ENCODE measurements at places on chromosomes 1 and 21. TPM values are rescaled to one million over a fixed set of nuclear protein-coding genes. Genes with fewer than 3 reads are reported as not detected.
A peak's percentile ranks its signal among the peaks of the same experiment; 100 is the strongest.

GRCh38 chr1:21272540-21272939 is 17.7 kb downstream of the ECE1 start:
- no peak for DNase-seq

Gene PTPRC
- 28.7 TPM for total RNA-seq

- no peak for DNase-seq
Measured at GRCh38 chr1:58670181-58670580, 29.7 kb downstream of the MYSM1 start.

GRCh38 chr1:245671349-245671748 is 516.6 kb downstream of the KIF26B start:
- no peak for DNase-seq

GRCh38 chr1:247452447-247453039 is 5.4 kb downstream of the OR2B11 start:
- DNase-seq, result no peak

GRCh38 chr1:116737855-116738321 is 16.3 kb upstream of the CD2 start:
- no peak for DNase-seq

DNA sequence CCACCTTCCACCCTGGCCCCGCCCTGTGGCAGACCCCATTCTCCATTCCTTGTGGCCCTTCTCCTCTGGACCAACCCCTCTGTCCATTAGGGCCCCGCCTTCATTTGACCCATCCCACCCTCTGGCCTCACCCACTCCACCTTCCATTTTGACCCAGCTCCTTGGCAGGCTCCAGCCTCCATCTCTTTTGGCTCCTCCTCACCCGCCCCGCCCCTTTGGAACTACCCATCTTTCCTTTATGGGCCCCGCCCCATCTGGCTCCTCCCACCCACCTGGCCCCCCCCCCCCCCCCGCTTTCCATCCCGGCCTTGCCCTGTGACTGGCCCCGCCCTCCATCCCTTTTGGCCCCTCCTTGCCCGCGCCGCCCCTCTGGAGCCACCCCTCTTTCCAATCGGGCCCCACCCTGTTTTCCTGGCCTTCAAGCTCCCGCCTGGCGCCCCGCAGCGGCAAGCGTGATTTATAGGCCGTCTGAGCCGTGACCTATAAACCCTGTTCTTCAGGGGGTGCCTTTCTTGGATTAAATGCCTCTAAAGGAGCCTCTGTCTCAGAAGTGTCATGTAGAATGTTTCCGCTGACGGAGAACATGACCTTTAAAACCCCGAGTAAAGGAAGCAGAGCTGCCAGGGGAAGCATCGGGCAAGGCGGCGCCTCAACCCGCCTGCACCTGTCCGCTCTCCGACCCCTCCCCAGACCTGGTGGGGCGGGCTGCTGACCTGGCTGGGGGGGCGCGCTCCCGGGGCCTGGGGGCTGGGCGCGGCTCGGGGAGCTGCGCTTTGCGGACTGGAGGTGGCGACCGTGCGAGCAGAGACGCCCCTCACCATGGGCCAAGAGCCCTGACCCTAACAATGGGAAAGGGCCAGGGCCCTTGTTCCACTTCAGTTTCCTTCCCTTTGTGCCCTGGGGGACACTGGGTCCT is 178.0 kb downstream of the CAMTA1 start:
- peak; percentile 51 for DNase-seq

Gene OR2T33
- not detected for total RNA-seq

DNA sequence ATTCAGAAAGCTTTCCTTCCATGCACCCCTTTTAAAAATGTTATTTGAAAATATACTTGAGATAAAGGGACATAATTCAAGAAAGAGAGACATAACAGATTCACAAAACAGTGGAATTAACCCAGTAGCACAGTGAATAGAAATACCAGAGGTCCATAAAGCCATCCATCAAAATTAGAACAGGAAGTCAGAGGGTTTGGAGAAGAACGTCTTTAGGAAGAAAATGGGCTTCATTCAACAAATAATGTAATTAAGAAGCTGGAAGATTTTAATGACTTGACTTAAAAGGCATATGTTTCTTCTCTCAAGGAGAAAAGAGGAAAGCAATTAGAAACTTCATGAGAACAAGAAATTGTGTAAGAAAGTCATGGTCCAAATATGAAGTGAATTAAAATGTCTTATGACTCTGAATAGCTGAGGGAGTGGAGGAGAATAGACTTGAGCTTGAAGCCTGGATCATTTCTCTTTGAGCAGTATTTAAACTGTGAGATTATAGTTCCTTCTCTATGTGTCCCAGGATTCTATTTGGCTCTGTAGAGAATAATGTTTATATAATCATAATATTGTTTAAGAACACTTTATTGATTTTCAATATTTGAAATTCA is 7.9 kb upstream of the HCRTR1 start:
- no peak for DNase-seq

DNA sequence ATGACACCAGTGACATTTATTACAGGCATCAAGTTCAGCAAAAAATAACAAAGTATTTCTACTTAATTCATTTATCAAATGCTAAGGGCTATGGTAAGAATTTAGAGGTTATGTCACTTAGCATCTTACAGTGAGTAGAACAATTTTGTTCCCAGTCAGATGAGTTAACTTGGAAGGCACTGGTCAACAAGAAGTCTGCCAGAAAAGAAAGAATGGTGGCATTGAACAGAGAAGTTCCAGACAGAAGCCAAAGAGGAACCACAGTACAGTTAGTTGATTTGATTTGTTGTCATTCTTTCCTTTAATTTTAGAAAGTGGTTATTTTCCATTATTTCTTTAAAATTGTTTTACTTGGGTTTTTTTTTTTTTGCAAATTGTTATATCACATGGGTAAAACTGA is 232.2 kb upstream of the PKN2 start:
- DNase-seq, result no peak

DNA sequence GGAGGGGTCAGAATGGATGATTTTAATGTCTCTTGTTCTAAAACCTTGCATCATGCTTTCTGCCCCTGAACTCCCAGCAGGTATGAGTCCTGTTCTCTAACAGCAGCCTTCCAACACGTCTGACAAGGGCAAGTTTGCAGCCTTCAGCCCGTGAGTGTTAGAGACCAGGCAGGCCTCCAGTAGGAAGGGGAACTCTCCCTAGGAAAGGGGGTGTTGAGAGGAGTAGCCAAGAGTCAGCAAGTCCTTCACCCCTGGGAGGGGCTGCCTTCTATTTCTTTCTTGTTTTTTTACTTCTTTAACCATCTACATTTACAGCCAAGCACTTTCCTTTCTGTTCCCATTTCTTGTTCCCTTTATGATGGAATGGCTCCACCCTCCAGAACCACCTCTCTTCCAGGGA is 14.2 kb downstream of the BATF3 start:
- no peak for DNase-seq

DNA sequence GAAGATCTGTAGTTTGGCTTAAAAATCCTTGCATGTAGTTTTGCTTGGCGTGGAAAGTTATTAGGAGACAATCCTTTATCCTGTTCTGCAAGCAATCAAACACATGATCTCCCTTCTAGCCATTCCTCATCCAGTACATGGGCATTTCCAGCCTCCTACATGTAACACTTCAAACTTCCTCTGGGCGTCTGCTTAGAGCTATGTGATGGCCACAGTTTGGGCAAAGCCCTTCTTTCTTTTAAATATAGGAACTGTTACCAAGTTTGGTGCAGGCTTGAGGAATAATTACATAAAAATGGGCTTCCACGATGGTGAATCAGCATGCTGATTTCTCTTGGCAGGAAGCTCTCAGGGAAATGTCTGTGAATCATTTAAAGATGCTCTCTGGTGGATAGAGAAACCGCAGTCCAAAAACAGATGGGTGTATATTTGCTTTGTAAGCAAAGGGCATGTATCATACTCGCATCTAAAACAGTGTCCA is 176.9 kb upstream of the FMN2 start:
- DNase-seq, result no peak

GRCh38 chr1:160400646-160401486 is 502 bp downstream of the VANGL2 start:
- no peak for DNase-seq

- DNase-seq, result no peak
Measured at GRCh38 chr1:156880473-156880872, 13.0 kb upstream of the PEAR1 start.

- no peak for DNase-seq
Measured at GRCh38 chr1:42482635-42483153, 19.6 kb downstream of the CCDC30 start.

Gene NPPB
- not detected for total RNA-seq

- DNase-seq, result no peak
Measured at GRCh38 chr1:75710832-75711231, 13.7 kb upstream of the ACADM start.

GRCh38 chr1:109923946-109924275 is 13.3 kb downstream of the CSF1 start:
- DNase-seq, result peak; percentile 17

GRCh38 chr1:9867408-9868243 is 42.4 kb downstream of the CTNNBIP1 start:
- peak; percentile 84 for DNase-seq

- DNase-seq, result peak; percentile 45
Measured at GRCh38 chr1:95021805-95022643, 50.7 kb downstream of the ALG14 start.

GRCh38 chr1:77742011-77742555 is 17.6 kb downstream of the USP33 start:
- no peak for DNase-seq

GRCh38 chr1:48069662-48070395 is 72.6 kb upstream of the TRABD2B start:
- peak; percentile 44 for DNase-seq

- no peak for DNase-seq
Measured at GRCh38 chr1:17755120-17755519, at the start of gene ACTL8. TSS of gene ACTL8 (plus strand) at chr1:17755333. CDS start at chr1:17823009, 67,676 bp downstream.

GRCh38 chr1:28417441-28417922 is 47.9 kb downstream of the PHACTR4 start:
- no peak for DNase-seq

Gene PRKAA2
- total RNA-seq, result 2.8 TPM

Gene KCNC4
- 4.5 TPM for total RNA-seq

Gene KCNJ9
- total RNA-seq, result 0.28 TPM

Gene KRTAP21-3
- not detected for total RNA-seq

DNA sequence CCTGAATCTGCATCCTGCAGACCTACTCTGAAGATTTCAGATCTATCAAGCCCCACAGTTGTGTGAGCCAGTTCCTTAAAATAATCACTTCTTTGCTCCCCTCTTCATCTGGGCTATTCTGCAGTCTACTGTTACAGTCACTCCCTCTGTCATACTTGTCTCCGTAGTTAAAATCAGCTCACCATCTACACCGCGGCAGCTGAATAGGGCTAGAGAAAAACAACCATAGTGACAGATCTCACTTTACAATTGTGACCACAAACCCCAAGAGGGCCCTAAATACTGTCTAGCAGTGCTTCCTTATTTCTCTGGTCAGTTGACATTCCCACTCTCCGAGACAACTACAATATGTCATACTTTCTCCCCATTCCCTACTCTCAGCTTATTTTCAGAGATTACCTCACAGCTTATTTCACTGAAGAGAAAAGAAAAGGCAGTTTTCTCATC is 12.9 kb downstream of the DESI2 start:
- no peak for DNase-seq

Gene CELA3A
- not detected for total RNA-seq

- no peak for DNase-seq
Measured at GRCh38 chr1:51301152-51301843, 29.1 kb downstream of the TTC39A start.

Gene RXFP4
- not detected for total RNA-seq

DNA sequence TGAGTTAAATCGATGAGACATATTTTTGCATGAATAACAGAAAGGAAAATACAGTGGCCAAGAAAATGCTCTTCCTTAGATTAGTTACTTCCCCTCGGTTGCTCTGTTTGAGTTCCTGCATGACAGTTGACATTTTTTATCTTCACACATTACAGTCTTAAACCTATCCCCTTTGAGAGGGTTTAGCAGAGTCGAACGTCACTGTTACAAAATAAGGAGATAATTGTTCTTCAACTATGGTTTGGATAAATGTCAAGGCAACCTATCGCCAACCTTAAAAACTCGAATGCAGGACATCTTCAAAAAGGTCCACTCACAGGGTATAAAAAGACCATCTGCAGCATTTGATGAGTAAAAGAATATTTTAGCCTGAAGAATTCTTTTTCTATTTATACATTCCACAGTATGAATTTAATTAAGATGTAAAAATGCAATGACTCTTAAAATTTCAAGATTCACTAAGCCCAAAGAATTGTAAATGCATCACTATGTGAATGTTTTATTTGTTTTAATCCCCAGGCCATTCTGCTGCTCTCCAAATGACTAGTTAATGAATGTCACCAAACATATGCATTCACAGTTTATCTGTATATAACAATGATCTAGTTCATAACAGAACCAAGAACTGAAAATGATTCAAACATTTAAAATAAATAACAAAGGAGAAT is 68.9 kb upstream of the COL11A1 start:
- DNase-seq, result no peak

DNA sequence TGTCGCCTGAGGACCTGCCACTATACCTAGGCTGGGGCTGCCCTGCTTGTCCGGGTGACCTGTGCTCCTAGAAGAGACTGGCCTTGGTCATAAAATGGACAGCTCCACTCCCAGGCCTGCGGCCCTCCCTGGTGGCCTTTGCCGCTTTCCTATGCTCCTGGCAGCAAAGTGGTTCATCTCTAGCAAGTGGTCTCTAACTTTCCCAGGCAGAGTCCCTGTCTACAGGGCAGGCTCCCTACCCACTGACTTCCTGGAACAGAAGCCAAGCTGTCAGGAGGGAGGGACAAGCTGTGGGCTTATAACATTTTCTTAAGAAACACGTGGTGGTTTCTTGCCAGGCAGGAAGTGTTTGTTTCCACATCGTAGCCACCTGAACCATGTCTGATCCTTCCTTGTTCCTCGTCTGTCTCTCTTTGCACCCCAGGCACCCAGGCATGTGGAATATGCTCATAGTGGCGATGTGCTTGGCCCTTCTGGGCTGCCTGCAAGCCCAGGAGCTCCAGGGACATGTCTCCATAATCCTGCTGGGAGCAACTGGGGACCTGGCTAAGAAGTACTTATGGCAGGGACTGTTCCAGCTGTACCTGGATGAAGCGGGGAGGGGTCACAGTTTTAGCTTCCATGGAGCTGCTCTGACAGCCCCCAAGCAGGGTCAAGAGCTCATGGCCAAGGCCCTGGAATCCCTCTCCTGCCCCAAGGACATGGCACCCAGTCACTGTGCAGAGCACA is 10.1 kb downstream of the H6PD start:
- no peak for DNase-seq

DNA sequence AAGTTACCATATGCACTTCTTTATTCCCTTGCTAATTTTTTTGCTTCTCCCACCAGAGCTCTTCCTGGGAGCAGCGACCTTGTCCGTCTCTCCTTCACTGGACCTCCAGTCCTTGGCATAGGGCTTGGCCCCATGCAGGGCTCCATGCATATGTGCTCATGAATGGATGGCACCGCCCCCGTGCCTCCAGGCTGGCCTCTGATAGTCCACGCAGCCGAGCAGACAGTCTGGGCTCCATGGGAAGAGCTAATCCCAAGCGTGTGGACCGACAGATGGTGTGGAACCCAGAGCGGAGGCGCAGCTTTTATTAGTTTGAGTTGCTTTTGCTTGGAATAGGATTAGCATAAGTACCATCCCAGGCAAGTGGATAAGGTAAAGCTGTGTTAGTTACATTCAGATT is 41.8 kb downstream of the CDCP2 start:
- DNase-seq, result no peak

Data from uterus (tissue), 4 donors.